ENCODE measurements at places on chromosomes 3 and 15. TPM values are rescaled to one million over a fixed set of nuclear protein-coding genes. Genes with fewer than 3 reads are reported as not detected.

The CLDN11 gene
- 3.0 TPM for total RNA-seq

The GNAT1 gene
- total RNA-seq = 0.35 TPM

The ACTC1 gene
- total RNA-seq = not detected

The GUCA1C gene
- total RNA-seq = not detected

The SHF gene
- 4.7 TPM for total RNA-seq

The LYZL4 gene
- not detected for total RNA-seq

The CCR3 gene
- not detected for total RNA-seq

The DNAH12 gene
- not detected for total RNA-seq

The LRRN1 gene
- total RNA-seq = 2.3 TPM

The SKIL gene
- total RNA-seq = 11.4 TPM

The HYAL1 gene
- total RNA-seq = 29.6 TPM

The SRGAP3 gene
- total RNA-seq = 16.1 TPM

The FGD5 gene
- total RNA-seq = 0.28 TPM

The BCHE gene
- 0.92 TPM for total RNA-seq

The CPN2 gene
- not detected for total RNA-seq

The CSPG5 gene
- total RNA-seq = not detected

The CYP11A1 gene
- total RNA-seq = not detected

The PAK6 gene
- 39.2 TPM for total RNA-seq

The NEK10 gene
- not detected for total RNA-seq

The C3orf22 gene
- total RNA-seq = not detected

The CCR1 gene
- total RNA-seq = not detected

The SERPINI1 gene
- total RNA-seq = 3.8 TPM
